ENCODE measurements at places on chromosomes 7 and 10.

DNA sequence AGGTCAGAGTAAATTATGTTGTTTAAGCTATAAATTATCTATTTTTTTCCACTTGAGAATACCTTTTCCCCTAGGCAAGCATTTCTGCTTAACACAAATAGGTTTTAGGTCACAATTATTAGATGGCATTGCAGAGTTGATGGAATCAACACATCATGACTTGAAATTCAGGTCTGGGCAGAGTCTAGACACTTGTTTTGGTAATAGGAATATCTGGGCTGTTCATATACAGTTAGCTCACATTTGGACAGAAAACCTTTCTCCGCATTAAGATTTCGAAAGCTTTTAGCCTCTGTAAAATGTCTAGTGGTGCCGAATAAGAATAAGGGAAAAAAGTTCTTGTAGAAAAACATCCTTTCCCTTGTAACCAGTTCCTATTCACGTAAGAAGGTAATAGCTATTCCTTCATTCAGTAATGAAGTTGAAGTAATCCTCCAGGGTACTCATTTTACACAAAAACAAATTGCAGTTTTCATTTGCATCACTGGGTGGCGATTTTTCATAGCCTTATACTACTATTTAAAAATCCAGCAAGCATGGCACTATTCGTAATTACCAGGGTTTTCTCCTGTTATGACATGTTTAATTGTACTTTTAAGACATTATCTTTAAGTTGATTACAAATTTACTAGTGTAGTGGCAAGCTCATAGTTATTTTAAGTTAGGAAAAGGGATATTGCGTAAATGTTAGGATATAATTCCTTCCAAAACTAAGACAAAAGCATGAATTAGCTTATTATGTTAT, 37.0 kb downstream of the RPA3 start:
- peak; percentile 61 for DNase-seq

DNA sequence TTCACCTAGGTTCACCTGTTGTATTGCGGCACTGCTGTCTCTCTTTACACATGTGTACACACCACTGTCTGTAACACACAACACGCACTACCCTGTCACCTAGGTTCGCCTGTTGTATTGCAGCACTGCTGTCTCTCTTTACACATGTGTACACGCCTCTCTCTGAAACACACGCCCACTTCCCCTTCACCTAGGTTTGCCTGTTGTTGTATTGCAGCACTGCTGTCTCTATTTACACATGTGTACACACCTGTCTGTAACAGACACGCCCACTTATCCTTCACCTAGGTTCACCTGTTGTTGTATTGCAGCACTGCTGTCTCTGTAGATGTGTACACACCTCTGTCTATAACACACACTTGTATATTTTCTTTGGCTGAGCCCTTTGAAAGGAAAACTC, 51.5 kb downstream of the WDR37 start:
- no peak for DNase-seq

DNA sequence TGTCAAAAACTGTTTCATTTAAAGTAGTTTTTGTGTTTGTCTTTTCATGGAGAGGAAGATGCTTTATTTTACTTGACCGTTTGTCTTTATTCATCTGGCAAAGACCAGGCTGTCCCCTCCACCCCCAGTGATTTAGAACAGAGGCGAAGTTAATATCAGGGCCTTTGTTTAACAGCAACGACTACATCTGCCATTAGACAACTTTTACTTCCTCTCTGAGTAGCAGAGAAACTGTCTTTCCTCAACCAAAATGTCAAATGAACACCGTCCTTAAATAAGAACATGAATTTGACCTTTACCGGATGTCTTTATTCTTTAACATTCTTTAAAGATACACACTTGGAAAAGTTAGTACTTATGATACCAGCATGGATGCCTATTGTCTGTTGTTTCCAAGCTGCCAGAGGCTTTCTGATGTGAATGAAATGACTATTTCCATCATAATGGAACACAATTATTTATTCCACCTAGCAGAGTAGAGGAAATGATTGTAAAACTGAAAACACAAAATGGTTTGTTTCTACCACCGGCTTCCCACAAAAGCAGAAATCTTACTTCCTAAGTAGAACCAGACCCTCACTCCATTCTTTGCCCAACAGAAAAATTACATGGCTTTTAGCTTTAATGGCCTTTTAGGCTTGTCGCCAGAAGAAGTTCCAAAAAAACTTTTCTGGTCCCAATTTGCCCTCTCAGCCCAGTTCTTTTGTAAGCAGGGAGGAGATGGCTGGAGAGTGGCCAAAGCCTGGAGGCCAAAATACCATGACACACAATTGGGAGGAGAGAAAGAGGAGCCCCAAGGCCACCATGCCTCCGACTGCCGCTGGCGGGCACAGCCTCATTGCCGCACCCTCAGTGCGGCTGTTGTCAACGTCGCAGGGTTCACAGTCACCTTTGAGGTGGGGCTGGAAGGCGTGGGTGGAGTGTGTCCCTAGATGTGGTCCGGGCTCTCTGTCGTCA, 168.5 kb downstream of the TEX36 start:
- peak; percentile 4 for DNase-seq

DNA sequence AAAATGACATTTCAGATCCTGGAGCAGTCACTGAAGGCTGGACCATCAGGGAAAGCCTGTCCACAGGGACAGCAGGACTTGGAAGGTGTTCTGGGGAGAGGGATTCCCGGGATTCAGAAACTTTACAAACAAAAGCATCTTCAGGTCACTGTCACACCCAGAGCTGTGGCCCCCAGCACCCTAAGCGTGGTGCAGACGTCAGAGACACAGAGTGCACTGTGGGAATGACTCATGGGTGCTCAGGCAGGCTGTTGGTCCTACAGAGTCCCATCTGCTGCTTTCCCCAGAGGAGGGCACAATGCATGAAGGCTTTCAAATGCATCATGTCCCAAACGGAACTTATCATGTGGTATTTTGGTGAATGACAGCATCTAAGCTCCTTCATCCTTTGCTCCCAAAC, 13.1 kb upstream of the LRMDA start:
- DNase-seq, result no peak

DNA sequence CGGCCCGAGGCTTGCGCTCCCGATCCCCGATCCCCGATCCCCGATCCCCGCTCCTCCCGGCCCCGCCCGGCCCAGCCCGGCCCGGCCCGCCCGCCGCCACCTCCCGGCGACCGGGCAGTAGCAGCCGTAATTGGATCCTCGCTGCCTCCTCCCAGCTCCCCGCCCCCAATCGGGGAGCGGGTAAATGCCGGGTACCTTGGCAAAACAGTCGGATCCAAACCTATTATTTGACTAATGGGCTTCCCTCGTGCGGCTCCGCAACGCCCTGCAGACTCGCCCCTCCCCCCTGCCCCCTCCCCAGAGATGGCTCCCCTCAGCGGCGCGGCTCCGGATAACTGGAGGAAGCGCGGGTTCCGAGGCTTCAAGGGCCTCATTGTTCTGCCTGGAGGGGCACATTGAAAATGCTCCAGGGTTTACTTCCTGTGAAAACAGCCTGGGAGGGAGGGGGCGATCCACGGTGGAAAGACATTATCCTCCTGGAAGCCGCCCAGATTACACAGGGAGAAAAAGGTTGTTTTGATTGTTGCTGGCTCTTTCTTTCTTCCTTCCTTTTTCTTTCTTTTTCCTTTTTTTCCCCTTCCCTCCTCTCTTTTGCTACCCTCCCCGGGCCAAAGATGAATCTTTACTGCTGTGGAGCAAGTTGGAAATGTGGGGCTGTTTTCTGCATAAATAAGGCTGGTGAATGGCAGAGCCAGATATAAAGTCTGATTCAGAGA, 94.7 kb upstream of the ZMIZ1 start:
- DNase-seq, result peak; percentile 53

GRCh38 chr10:129877773-129878371, 86.2 kb downstream of the EBF3 start:
- DNase-seq, result no peak

DNA sequence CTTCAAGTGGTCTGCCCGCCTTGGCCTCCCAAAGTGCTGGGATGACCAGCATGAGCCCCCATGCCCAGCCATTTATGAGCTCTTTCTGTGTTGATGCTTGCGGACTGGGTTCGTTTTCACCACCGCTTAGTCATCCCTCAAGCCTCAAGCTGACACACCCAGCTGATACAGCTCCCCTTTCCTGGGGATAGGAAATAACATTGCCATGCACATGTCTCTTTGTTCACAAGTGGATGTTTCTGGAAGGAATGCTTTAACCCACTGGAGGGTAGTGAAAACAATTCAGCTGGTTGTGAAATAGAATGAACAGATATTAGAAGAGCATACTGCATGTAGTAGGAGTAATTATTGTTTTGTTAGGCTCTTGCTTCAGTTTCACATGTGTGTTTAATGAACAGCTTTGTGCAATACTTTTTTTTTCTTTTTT, 8.5 kb upstream of the METTL27 start:
- DNase-seq, result peak; percentile 99
